ENCODE measurements at places on chromosomes 7 and 10.

DNA sequence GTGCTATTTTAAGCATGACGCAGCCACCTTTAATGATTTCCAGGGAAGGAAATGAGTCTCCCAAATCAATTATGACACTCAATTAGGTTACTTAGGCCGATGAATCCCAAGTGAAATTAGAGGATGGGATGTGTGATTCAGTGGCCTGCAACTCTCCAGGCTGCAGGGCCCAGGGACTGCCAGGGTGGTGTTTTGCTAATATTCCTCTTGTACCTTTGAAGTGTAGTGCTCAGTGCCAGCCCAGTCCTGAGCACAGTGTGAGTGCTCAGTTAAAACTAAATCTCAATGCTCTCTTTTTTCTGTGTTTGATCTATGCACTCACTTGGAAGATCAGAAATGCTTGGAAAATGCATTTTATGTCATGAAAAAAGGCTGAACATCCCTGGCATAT is 51.6 kb downstream of the SEM1 start:
- DNase-seq, result no peak

DNA sequence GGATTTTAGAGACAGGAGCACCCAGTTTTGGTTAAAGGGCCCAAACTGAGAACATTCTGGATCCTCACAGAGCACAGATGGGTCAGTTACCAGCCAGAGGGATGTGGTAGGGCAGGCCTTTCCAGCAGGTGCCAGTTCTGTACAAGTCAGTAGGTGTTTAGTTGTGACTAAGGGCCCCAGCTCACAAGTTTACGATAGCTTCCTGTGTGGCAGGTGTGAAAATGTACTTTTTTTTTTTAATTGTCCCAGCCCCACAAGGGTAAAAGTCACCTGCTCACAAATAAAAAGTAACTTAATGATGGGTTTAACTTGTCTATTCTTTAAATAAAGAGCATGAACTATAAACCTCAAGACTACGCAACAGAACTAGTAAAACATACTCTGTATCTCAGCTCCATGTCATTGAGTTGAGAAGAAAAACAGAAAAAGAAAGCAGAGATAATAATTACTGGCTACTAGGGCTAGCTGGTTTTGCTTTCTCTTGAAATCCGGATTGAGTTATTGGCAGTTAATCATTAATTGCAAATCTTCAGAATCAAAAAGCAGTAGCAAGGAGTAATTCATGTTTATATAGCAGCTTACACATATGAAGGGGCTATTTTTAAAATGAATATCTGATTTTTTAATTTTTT is 15.4 kb downstream of the NFE2L3 start:
- no peak for DNase-seq

DNA sequence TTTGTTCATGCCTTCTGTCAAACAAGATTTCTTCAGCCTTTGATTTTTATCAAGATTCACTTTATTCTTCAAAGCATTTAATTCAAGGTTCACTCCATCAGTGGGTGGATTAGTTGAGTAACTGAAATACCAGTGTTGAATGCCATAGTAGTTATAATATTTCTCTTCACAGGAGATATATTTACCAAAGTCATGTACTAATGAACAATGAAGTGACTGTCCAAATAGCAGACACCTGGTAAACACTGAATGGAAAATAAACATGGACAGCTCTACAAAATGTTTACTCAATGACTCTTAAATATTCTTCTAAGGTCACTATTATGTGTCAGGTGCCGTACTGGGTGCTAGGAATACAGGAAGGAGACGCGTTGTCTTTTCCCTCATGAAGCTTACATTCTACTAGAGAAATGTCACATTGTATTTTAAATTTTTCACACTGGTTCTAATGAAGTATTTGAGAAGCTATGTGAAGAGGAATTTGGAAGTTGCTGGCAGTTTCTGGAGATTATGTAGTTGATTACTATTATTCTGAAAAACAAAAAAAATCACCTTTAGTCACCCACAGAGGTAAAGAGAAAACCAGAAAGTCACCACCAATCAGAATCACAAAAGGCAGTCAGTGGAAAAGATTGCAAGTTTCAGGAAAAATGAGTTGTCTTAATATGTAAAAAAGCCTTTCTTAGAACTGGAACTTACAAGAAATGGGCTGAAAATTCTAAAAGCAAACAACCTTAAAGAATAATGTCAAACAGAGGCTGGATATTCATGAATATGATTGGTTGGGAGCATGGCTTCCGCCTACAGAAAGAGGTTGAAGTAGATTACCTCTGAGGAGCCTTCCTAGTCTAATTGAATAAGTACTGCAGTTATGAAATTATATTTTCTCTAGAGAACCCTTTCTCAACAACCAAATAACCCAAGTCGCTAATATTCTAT is 84.5 kb downstream of the RTKN2 start:
- DNase-seq, result no peak

- DNase-seq, result no peak
Measured at GRCh38 chr7:158586499-158587161, 993 bp downstream of the PTPRN2 start.

DNA sequence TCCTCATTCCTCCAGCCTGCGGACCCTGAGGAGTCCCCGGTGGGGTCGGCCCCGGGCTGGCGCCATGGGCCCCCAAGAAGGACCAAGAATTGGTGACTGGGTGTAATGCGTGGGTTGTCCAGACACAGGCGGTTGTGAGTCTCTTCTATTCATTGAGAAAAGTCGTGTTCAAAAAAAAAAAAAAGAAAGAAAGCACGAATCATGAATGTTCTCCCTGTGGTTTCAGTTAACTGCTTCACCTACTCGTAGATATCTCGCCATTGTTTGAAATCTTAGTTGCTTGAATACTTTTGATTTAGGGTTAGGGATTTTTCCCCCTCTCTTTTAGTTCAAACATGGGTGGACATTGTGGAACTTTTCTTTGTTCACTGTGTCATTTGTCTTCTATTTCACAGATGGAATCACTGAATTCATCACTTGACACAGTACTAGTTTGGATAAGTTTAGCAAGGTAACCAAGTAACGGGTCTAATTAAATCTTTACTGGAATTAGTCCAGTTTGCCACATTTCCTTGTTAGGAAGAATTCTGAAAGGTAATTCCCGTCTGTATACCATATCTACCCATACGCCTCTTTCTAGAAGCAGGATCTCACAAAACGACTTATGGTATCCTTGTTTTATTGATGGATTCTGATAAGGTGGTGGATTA is 775 bp downstream of the STARD3NL start:
- DNase-seq, result no peak

DNA sequence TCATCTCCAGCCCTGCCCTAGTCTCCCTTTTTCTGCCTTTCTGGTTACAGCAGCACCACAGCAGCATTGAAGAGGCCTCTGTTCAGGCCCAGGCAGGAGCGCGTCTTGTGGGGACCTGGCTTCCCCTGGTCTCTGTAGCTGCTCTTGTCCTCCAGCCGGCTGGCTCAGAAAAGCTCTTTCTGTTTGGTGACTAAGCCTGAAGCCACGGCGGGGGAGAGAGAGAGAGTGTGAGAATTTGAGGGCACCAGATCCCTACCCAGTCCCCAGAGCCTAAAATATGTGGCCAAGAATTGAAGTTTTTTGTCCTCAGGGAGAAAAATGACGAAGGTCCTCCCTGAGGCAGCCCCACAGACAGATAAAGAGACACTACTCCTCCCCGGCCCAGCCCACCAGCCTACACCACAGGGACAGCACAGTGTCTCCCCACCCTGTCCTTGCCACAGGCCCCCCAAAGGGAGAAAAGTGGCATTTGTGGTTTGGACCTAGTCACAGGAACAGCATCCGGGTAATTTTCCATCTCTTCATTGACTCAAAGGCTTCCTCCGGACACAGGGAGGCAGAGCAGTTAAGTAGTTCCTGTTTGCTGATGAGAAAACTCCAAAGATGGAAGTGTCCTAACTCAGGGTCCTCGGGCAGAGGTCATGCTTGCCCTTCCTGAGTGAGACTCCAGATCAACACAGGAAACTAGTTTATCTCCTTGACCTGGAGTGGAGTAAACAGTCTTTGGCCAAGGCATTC is 13.3 kb upstream of the FAM180A start:
- DNase-seq, result no peak

- DNase-seq, result peak; percentile 74
Measured at GRCh38 chr10:98028168-98028770, 2.2 kb downstream of the CRTAC1 start.

- DNase-seq, result no peak
Measured at GRCh38 chr7:50394315-50394714, 55.8 kb downstream of the FIGNL1 start.

DNA sequence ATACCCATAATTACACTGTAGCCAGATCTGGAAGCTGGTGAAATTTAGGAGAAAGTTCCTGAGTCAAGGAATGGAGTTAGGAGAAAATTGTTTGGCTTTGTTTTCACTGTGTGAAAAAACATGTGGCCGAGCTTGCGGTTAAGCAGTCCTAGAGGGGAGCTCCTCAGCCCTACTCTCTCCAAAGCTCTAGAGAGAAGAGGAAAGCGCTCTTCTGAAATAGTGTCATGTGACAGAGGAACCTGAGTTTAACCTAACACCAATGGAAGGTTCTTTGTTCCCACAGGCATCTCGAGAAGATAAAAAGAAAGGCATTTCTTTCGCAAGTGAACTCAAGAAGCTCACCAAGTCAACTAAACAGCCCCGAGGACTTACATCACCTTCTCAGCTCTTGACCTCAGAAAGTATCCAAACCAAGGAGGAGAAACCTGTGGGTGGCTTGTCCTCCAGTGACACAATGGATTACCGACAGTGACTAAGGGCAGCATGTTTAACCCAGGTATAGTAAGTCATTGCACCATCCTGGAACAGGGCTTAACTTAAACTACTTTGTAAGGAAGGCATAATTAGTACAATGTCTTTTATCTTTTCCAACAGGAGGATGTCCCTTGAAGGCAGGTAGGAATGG is 38.0 kb downstream of the NOC3L start:
- no peak for DNase-seq

DNA sequence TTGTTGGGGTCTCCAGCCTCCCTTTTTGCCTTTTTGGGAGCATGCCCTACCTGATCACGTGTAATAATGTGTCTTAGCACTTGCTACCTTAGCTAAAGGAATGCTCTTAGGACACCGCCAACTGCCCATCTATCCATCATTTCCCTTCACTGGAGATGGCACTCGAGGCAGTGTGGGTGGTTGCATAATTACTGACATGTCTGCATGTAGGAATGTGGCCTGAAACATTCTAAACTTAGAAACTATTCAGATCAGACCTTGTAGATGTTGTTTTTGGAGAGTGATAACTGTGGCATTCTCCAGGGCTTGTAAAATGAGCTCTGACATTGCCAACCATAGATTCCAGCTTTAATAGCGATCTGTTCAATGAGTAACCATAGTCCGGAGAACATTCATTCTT is 365.8 kb downstream of the BBS9 start:
- no peak for DNase-seq
